ENCODE measurements at places on chromosomes 13 and 19.

DNA sequence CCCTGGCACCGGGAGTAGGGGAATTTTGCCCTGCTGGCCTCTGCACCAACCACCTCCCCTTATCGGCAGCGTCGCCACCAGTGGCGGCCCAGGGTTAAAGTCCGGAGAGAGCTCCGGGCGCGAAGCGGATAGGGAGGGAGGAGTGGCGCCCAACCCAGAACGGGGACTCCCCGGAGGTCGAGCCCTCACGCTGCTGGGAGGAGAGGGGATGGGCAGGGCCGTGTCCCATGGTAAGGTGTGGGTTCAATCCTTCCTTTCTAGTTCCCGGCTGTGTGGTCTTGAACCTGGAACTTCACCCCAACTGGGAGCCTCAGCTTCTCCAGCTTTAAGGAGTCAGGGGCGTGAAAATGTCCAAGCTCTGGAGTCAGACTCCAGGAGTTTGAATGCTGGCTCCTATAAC lies 23.3 kb upstream of the BCL3 start:
- no peak for DNase-seq

DNA sequence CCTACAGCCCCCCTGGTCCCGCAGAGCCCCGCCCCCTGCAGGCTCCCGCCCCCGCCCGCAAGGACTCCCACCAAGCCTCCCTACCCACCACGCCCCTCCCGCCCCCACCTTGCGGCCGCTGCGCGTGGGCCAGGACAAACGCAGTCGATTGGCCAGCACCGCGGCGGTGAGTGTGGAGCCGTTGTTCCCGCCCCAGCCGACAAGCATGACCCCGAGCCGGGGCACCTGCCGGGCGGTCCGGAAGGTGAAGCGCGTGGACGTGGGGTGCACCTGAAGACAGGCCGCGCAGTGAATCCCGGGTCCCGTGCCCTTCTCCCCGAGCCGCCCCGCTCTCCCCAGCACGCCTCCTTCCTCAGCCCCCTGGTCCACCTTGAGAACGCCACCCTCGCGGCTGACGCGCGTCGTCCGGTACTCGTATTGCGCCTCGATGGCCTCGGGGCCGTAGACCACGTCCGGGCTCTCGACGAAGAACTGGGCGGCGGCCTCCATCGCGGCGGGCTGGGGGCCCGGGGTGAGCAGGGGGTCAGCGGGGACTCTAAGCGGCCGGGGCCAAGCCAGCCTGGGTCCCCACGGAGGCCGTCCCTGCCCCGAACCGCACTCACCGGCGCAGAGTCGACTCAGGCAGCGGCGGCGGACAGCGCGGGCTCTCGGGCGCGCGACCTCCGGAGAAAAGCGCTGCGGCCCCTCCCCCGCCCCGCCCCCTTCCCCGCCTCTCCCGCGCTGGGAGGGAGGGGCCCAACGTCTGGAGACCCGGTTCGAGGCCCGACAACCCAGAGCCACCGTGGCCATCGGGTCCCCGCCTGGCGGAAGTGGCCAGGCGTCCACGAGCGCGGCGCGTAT lies at the start of gene ISYNA1:
ISYNA1 (minus strand) TSS at position 643 of the 840 bp plus-strand sequence; CDS start at position 489, 154 bp downstream.
- DNase-seq = peak; percentile 74

GRCh38 chr13:27712421-27712820 lies 79.9 kb upstream of the GSX1 start:
- no peak for DNase-seq

- no peak for DNase-seq
Observed at GRCh38 chr13:38262211-38262610, 87.4 kb upstream of the UFM1 start.

DNA sequence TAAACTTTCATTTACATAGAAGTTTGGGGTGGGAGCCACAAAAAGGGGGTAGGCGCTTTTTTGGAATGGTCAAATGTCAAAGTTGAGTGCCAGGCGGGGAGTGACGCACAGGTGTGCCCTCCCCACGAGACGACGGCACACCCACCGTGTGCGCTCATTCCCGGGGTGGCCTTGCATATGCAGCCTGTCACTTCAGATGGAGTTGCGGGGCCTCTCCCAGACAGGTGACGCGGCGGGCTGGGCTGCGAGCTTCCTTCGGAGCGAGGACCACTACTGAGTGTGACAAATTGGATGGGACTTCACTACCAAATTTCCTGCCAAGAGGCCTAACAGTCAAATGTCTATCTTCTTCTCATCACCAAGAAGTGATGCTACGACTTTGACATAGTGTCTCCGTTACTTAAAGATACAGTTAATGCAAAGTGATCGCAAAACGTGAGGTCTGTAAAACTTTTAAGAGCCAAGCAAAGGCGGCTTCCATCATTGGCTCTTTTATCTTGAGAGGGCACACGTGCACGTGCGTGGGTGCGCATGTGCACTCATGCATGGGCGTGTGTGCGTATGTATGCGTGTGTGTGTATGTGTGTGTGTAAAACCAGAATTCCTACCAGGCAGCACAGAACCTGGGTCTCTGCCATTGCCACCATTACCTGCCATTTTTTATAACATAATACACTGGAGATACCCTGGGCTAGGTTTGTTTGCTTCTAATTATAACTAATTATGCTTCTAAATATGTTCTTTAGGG lies 43.1 kb downstream of the TSHZ3 start:
- DNase-seq = no peak

DNA sequence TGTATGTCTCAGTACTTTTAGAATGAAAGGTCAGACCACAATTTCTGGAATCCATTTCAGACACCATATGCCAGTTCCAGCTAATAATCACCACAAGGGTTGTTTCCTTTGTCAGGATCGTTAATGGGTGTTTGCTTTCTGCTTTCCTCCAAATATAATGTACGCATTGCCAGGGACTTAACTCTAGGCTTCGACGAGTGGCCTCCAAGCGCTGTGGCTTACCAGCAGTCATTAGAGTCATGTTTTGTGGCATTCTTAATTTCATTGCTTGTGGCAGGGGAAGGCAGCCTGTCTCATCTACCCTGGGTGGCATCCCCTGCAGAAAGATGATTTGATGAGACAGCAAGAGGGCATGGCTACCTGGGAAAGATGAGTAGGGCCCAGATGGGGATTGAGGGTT lies 22.5 kb downstream of the SAFB start:
- no peak for DNase-seq

DNA sequence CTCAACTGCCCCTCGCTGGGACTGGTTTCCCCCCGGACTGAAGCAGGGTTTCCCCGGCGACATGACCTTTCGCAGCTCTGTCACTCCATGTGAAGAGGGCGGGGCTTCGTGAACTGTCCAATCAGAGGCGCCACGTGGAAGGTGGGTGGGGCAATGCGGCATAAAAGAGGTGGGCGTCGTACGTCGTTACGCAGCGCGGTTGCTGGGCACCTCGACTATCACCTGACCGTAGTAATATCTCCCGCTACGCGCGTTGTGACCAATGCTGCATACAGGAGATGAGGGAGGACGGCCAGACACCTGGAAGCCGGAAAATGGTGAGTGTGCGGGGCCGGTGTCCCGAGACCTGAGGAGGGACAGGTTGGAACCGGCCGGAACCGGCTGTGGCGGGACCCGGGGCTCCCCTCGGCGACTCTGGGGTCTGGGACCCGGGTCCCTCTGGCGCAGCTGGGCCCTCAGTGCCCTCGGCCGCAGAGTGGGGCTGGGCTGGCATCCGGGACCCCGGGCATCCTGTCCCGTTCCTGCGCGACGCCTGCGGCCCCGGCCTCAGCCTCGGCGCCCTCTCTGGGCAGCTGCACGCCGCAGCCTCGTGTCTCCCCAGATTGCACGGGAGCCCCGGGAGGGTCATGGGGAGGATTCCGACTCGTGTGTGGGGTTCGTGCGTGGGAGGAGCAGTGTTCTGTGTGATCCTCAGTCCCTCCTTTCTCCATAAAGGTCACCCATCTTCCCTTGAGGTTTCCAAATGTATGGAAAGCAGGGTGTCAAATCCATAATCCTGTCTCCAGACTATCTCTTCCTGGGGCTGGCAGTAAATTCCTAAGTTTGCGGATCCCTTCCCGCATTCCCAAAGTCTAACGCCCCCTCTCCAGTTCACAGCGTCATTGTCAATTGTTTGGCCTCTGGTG lies 32.2 kb downstream of the ZNF136 start:
- DNase-seq = peak; percentile 98

DNA sequence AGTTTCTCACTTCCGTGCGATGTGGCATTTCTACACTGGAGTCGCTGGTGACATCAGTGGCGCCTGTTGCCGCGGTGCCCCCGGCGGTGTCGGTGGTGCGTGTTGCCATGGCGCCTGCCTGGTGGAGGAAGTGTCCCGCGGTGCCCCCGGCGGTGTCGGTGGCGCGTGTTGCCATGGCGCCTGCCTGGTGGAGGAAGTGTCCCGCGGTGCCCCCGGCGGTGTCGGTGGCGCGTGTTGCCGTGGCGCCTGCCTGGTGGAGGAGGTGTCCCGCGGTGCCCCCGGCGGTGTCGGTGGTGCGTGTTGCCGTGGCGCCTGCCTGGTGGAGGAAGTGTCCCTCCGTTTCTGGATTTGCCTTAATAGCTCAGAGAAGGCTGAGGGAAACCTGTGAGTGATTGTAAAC lies 127.6 kb downstream of the KDM4B start:
- no peak for DNase-seq

DNA sequence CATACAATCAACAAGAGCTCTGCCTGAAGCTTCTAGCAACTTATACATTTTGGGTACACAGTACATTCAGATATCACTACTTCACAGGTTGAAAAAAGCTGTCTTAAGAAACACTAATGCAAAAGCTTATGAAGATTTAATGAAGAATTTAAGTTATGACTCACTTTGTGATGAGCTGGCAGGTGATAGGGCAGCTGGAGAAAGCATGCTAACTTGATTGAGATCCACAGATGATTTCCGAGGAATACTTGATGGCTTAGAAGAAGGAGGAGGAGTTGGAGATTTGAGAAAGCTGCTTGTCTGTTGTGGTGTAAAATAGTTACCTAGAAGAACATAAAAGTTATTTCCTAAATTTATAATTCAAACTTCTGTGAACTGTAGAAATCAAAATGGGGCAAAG lies 23.3 kb downstream of the EXOSC8 start:
- DNase-seq = no peak

DNA sequence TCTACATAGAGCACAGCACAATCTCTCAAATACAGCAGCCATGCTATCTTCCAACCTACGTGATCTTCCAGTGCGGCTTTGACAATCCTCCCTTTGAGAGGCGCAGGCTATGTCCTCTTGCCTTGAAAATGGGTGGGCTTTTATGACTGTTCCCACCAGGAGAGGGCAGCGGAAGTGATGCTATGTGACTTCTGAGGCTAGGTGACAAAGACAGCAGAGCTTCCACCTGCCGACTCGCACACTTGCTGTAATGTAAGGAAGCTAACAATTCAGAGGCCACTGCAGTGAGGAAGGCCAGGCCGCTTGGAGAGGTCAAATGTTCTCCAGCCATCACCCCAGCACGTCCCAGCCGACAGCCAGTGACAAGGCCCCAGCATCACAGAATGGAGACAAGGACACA lies 65.8 kb downstream of the MRPL57 start:
- peak; percentile 61 for DNase-seq

GRCh38 chr19:54426291-54426931 lies 11.1 kb downstream of the TTYH1 start:
- DNase-seq = no peak

GRCh38 chr19:34299576-34299975 lies 45.2 kb downstream of the GARRE1 start:
- DNase-seq = no peak

All from WTC11 (cell line).